ENCODE measurements at places on chromosomes 5 and 9. TPM values are rescaled to one million over a fixed set of nuclear protein-coding genes. Genes with fewer than 3 reads are reported as not detected.

ADRA1B gene
- polyA plus RNA-seq, result 2.1 TPM

CACNA1B gene
- polyA plus RNA-seq, result 0.01 TPM

TIMD4 gene
- not detected for polyA plus RNA-seq

DNA sequence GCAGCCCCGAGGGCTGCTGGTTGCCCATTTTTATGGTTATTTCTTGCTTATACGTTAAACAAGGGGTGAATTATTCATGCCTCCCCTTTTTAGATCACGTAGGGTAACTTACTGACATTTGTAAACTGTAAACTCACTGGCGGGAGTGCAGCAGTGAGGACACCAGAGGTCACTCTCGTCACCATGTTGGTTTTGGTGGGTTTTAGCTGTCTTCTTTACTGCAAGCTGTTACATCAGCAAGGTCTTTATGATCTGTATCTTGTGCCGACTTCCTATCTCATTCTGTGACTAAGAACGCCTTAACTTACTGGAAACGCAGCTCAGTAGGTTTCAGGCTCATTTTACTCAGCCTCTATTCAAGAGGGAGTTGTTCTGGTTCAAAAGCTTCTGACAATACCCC lies 155.0 kb upstream of the PRDM9 start:
- no peak for DNase-seq

DNA sequence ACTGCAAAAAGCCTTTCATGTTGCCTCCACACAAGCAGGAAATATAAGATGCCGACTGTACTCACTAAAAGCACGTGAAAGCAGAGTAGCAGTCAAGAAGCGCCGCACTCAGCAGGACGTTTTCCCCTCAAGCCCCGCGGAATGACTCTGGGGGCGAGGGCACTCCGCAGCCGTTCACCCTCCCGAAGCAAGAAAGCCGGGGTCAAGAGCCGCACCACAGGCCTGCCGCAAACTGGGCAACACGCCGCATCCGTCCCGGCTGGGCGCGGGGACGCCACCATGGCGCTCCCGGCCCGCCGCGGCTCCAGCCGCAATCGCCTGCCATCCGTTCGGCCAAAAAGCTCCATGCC lies 364 bp downstream of the RPS6 start:
- DNase-seq, result no peak

GRCh38 chr9:138020120-138020794 lies 142.7 kb downstream of the CACNA1B start:
- DNase-seq, result no peak

DNA sequence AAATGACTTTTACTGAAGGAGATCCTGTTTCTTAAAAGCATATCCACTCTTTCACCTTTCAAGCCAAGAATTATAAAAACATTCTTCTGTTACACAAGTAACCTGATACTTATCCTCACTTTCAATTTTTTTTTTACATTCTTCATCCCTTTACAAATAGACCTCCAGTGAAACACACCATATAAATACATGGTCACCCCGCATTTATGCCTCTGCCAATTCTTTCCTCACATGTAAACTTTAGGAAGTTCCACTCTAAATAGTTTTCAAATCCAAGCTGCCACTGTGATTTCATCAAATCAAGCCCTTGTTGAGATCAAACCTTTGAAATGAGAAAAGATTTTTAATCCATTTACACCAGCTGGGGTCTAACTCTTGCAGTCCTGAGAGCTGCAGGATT lies 40.0 kb downstream of the GAS1 start:
- DNase-seq, result no peak

DNA sequence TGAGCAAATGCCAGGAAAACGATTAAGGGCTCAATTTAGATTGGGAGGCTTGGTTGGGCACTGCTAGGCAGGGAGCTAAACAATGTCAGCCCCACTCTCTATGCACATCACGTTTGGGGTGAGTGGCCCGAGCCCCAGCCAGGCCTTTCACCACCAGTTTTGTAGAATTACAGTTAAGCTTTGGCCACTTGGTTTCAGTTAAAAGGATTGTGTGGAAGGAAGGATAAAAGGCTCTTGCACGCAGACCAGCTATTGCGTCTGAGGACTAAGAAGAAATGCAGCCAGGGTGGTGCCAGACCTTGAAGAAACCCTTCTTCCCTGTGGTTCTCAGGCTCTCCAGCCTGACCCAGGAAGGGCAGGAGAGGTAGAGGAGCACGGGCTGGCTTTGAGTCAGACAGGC lies 125.3 kb upstream of the SLC44A1 start:
- DNase-seq, result no peak

GRCh38 chr5:64160201-64160600 lies 5.4 kb upstream of the RNF180 start:
- DNase-seq, result no peak

DNA sequence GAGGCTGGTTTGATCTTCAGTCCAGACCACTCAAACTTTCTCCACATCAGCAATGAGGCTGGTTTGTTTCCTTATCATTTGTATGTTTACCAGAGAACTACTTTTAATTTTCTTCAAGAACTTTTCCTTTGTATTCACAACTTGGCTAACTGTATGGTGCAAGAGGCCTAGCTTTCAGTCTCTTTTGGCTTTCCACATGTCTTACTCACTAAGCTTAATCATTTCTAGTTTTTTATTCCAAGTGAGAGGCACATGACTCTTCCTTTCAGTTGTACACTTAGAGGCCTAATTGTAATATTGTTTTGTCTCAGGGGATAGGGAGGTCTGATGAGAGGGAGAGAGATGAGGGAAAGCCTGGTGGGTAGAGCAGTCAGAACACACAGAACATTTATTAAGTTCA lies 554.0 kb upstream of the ARRDC3 start:
- DNase-seq, result no peak

- DNase-seq, result no peak
Measured at GRCh38 chr9:137272241-137273094, 5.1 kb upstream of the TOR4A start.

GRCh38 chr5:139065306-139065705 lies 132.9 kb downstream of the SIL1 start:
- DNase-seq, result no peak

All from BJ (cell line).